K562 (cell line): ENCODE measurements at places on chromosomes 13 and 19.

- no peak for DNase-seq
Measured at GRCh38 chr19:12912571-12912970, 6.5 kb downstream of the SYCE2 start.

DNA sequence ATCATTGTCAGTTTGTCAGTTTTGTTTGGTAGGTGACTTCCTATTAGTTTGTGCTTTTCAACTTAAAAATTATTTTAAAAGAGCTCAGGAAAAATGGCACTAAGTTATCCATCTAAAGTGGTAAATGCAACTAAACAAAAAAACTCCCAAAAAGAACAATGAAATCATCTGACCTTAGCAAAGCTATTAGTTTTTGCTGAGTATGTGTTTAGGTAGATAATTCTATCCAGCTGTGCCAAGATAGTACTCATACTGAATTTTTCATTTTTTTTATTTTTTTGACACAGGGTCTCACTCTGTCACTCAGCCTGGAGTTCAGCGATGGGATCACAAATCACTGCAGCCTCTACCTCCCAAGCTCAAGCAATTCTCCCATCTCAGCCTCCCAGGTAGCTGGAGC lies 645.3 kb downstream of the TBC1D4 start:
- no peak for DNase-seq

GRCh38 chr19:19239675-19240074 lies 27.9 kb downstream of the NCAN start:
- DNase-seq = no peak

DNA sequence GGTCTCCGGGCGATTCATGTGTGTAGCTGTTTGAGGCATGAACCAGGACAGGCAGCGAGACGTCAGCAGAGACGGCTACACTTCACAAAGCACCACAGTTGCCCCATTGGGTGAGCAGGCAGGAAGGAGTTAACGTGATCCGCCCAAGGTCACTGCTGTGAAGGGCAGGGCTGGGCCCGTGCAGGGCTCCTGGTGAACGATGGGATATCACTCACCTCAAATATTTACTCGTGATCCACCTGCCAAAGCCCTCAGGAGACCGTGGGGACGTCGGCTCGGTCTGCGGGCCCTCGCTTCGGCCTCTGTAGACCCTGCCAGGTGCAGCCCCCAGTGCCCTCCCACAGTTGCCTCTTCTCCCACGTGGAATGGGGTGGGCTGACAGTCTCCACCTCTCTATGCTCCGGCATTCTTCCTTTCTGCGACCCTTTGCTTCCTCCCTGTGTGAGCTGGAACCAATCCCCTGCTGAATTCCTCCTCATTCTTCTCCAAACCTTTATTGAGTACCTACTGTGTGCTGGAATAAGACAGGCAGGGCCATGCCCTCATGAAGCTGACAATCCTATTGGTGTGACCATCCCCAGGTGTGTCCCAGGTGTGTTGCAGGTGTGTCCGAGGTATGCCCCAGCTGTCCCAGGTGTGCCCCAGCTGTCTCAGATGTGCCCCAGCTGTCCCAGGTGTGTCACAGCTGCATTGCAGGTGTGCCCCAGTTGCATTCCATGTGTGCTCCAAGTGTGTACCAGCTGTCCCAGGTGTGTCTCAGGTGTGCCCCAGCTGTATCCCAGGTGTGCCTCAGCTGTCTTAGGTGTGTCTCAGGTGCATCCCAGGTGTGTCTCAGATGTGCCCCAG lies 2.0 kb upstream of the GRK1 start:
- DNase-seq = no peak

- no peak for DNase-seq
Measured at GRCh38 chr13:43800828-43801227, 14.1 kb upstream of the ENOX1 start.

- DNase-seq = no peak
Measured at GRCh38 chr19:5287066-5287465, 53.5 kb downstream of the PTPRS start.

DNA sequence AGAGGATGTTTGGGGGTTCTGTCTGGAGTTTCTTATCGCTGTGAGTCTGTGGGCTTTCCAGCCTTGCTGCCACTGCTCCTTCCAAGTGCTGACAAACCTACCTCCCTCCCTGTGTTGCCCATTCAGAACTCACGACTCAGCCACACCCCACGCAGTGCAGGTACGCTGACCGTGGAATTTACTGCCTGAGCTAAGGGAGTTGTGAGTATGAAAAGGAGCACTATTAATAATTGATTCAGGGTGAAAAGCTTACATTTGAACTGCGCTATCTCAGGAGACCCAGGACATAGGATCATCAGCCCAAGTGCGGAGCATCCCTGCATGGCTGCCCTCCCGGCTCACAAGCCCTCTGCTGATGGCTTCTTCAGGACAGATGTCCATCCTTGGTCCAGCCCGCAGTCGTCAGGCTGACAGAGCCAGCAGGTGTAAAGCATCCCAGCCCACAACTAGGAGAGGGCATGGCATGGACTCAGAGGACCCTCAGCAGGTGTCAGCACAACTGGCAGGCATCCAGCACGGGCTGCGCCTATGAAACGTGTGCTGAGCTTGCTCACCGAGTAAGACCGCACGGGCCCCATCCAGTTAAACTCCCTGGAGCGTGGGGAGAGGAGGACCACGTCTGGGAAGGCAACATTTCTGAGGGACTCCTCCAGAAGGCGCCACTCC lies 244.0 kb downstream of the COL4A1 start:
- DNase-seq = no peak

DNA sequence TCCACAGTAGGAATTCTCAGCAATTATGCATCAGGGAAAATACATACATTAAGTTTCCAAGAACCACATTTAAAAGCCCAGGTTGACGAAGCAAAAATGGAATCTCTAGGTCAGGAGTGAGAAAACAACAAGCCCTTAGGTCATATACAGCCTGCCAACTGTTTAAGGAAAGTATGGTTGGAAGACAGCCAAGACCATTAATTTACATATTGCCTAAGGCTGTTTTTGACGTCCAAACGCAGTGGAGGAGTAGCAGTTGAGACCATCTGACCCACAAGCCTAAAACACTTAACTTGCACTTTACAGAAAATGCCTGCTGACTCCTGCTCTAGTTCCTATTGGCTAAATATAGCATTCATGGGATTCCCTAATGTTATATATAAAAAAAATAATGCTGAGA lies 299.0 kb downstream of the ITGBL1 start:
- no peak for DNase-seq

- DNase-seq = no peak
Measured at GRCh38 chr19:52170863-52171320, 529 bp downstream of the ZNF836 start.

- DNase-seq = no peak
Measured at GRCh38 chr19:33241091-33241529, 15.5 kb upstream of the SLC7A10 start.

GRCh38 chr13:50366488-50367174 lies 351.4 kb downstream of the KCNRG start:
- DNase-seq = no peak

GRCh38 chr13:38899571-38899970 lies 91.1 kb downstream of the STOML3 start:
- no peak for DNase-seq

DNA sequence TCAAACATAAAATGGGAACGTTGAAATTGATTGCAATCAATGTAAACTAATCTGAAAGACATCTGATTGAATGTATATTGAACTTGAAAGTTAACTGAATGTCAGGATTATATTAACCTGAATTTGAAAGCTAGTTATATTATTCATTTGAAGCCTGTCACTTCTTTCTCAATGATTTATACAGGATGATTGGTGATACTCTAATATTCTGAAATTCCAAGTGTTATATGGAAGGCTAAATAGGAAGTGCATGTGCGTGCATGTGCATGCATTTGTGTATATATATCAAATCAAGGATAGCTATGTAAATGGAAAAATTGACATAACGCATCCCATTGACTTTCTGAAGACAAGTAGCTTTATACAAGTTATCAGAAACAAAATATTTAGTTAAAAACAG lies 143.3 kb downstream of the LMO7 start:
- no peak for DNase-seq

DNA sequence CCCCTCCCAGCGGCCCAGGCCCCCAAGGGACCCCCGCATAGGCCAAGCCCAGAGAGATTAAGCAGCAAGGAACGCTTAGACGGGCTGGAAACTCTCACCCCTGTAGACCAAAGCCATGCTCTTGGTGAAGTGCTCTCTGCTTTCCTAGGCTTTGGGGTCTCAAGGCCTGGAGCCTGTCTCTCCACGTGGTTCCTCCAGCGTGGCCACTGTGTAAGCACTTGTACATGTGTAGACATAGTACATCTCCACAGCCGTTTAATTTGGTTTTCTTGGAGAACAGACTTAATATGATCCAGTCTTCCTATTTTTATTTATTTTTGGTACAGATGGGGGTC lies 1.1 kb downstream of the NUDT19 start:
- no peak for DNase-seq

DNA sequence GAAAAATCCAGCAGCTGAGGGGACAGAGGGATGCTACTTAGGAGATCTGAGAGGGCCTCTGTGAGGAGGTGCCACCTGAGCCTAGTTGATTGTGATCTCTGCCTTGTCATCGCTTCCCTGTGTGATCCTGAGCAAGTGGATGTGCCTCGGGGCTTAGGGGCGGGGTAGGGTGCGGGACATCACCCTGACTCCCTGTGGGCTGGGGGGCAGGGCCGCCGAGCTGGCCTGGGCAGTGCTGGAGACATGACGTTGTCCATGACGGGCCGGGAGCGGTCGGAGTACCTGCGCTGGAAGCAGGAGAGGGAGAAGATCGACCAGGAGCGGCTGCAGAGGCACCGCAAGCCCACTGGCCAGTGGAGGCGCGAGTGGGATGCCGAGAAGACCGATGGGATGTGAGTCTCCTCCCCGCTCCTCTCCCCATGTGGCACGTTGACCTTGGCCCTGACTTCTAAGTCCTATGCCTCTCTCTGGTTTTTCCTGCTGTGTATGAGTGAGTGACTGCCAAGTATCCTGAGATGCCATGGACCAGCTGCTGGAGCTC lies 8.2 kb upstream of the INAFM1 start:
- no peak for DNase-seq

GRCh38 chr19:17183858-17184321 lies 31.3 kb upstream of the USE1 start:
- DNase-seq = no peak

- DNase-seq = no peak
Measured at GRCh38 chr13:99374994-99375737, 68.0 kb upstream of the GPR183 start.

- no peak for DNase-seq
Measured at GRCh38 chr13:24788538-24788937, 24.6 kb downstream of the RNF17 start.

- DNase-seq = peak; percentile 98
Measured at GRCh38 chr19:40403262-40403984, 9.8 kb downstream of the PRX start.

DNA sequence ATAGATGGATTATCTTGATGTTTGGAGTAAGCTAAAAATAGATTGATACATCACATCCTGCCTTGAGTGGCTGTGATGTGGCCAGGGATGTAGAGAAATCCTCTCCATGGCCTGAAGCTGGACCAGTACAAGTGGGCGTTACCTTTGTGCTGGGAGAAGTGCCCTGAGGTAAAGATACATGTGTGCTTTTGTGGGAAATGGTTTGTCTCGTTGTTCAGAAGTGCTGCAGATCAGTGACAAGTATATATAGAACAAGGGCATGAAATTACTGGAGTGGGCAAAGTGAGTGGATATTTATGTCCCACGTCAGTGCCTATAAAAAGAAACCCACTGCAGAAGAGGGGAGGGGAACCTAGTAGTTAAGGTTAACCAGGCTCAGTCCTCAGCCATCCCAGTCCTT lies 12.2 kb upstream of the ZNF304 start:
- DNase-seq = no peak

GRCh38 chr13:100564444-100565223 lies 24.0 kb downstream of the GGACT start:
- no peak for DNase-seq

GRCh38 chr19:58054901-58055874 lies 3.9 kb upstream of the ZNF135 start:
- no peak for DNase-seq

DNA sequence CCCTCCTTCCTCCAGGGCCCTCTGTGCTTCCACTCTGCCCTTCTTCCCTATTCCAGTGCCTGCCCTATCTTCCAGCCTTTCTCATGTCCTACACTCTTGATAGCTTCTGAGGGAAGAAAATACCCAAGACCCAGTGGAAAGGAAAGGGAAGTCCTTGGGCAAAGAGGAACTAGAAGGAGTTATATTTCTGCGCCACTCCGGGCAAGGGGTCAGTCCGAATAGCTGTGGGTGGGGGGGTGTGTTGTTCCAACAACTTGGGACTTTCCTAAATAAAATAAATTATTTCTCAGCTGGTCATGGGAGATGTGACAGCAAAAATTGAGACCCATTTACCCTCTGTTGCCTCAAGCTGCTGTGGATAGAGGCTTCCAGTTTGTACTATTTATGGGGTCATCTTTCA lies 23.2 kb downstream of the CABP5 start:
- no peak for DNase-seq

DNA sequence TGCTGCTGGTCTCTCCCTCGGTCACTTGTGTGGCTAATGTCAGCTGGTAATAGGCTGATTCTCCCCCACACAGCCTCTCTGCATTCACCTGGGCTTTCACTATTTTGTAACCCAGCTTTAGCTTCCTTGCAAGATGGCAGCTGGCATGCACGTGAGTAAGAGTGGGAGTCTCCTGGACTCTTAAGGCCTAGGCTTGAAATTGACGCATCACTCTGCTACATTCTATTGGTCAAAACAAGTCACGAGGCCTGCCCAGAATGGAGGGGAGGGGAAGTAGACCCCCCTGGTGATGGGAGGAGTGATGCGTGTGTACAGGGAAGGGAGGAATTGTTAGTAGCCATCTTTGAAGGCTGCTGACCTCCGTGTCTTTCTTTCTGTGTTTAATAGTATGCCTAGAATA lies 24.9 kb upstream of the PNMA8B start:
- peak; percentile 68 for DNase-seq

GRCh38 chr13:39676315-39676876 lies 20.9 kb downstream of the COG6 start:
- DNase-seq = no peak
